Germinal center (tissue), 1 donor: ENCODE measurements at places on chromosomes 7 and 10.

GRCh38 chr10:133160826-133161471 lies 930 bp downstream of the KNDC1 start:
- DNase-seq = no peak

GRCh38 chr7:17552952-17553351 lies 254.5 kb downstream of the AHR start:
- no peak for DNase-seq

DNA sequence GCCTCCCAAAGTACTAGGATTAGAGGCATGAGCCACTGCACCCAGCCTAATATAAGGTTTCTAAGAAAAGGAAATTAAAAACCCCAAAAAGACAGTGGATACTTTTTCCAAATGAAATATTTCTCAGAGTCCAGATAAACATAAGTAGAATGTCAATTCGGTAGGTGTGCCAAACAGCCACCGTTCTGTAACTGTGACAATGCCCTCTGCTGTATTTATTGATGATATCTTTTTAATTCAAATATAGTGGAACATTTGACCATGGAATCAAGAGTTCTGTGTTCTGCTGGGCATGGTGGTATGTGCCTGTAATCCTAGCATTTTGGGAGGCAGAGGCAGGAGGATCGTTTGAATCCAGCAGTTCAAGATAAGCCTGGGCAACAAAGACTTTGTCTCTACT lies 28.8 kb upstream of the ZRANB1 start:
- no peak for DNase-seq

GRCh38 chr7:155832581-155832981 lies 20.3 kb upstream of the SHH start:
- no peak for DNase-seq

DNA sequence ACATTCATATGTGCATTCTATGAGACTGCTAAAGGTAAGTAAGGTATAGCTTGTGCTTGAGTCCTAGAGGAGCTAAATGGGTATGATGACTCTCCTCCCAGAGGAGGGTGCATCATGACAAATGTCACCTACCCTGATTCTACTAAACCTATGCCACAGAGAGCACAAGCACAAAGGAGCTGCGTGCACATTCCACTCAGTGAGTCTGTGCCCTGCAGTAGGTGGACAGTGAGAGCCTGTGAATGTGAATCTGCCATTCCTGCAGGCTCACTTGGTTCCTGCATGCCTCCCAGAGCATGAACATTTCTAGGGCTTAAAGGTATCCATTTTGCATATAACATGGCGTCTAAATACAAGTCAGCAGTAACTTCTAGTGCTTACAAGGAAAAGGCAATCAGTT lies 46.8 kb downstream of the PRKAR2B start:
- no peak for DNase-seq

DNA sequence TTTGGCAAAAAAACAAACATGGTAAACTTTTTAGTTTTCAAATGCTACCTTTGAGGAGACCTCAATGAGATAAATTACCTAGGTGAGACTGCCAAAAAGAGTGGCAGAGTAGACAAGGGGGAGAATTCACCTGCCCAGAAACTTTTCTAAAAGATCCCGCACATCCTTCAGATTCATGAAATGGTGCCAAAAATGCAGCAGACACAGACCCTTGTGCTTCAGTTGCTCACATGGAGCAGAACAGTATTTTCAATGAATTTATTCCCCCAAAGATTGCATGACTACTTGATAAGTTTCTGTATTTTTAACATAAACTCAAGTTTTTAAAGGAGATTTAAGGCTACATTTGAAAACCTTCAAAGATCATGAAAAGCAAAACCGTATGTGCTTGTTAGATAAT lies 270.0 kb downstream of the TRIL start:
- no peak for DNase-seq

- no peak for DNase-seq
Measured at GRCh38 chr7:142391191-142391992, 133.5 kb upstream of the PRSS58 start.

DNA sequence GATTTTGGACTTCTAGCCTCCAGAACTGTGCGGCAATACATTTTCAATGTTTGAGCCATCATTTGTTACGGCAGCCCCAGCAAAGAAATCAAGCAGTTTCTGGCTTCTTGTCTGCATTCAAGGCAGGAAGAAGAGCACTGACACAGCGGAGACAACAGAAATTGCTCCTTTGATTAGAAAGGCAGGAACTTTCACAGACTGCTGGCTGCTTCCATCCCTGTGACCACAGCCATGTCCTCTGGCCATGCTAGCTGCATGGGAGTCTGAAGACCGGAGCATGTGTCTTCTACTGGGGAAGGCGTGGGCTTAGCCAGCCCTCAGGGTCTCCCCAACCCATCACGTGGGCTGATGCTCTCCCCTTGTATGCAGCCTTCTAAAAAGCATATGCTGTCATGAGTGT lies 19.1 kb downstream of the C10orf71 start:
- no peak for DNase-seq

- no peak for DNase-seq
Measured at GRCh38 chr10:53076948-53077347, 304.4 kb upstream of the MBL2 start.

- no peak for DNase-seq
Measured at GRCh38 chr7:13984061-13984460, 5.4 kb downstream of the ETV1 start.

DNA sequence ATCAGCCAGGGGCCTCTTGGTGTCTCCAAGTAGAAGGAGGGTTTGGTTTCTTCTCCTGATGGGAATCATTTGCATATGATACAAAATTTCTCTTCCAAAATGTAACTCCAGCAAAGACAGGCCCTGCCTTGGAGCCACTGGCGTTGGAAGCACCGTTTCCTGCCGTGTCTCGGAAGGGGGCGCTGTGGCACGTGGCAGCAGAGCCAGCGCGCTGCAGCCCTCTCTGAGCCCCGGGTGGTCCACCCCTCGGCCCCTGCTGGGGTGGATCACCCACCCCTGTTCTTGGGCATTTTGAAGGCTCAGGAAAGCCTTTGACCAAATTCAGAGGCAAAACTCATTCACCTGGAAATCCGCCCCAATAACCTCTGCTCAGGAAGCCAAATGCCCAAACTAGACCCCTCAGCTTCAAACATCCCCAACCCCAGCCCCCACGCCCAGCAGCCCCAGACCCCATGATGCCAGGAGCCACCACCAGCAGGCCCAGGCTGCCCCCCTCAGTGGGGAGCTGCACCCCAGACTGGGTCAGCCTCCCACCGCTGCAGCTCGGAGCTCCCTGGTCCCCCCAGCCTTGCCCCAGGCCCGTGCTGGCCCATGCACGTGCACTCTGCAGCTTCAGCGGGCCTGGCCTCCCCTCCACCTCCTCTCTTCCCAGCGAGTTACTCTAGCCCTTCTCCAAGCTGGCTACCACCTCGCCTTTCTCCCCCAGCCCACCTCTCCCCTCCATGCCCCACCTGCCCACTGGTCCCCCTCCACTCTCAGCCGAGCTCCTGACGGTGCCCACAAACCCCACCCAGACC lies 29.5 kb upstream of the ELFN1 start:
- DNase-seq = no peak

- DNase-seq = no peak
Measured at GRCh38 chr10:31708474-31708873, 220.2 kb downstream of the ARHGAP12 start.

DNA sequence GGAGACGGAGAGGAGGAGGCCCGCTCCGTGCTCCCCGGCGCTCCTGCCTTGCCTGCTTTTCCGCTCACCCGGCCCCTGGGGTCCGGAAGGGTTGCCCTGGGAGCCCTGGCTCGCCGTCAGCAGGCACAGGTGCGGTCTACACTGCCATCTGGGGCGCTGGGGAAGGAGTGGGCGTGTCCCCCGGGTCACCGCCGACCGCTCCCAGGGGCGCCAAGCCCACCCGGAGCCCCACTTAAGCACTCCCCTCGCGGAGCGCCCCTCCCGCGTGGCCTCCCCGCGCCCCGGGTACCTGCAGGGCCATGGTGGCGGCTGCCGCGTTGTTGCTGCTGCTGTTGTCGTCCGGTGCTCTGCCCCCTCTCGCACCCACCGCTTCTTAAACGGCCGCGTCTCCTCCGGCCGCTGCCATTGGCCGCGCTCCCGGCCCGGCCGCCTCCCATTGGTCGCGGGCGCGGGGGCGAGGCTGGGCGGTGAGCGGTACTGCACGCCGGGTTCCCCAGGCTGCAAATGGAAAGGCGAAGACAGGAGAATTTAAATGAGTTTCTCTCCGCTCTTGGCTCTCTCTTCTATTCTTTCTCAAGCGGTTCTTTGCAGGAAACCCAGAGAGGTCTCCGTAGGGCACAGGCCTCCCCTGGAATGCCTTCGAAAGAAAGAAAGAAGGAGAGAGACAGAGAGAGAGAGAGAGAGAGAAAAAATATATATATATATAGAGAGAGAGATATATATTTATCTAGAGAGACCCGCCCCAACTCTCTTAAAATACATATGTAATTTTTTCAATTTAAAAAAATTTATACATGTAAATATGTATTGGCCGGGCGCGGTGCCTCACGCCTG lies at the start of gene ACBD7:
TSS of gene ACBD7 (minus strand) at position 349 of the 834 bp plus-strand sequence. CDS start at position 301, 48 bp downstream.
- DNase-seq = peak; percentile 98

GRCh38 chr10:15719899-15720634 lies at the start of gene ITGA8:
Gene ITGA8, minus strand, starts transcription at chr10:15719922. Its CDS starts 151 bp downstream, at chr10:15719771.
- no peak for DNase-seq

GRCh38 chr7:158194365-158194900 lies 393.2 kb downstream of the PTPRN2 start:
- DNase-seq = no peak

- DNase-seq = no peak
Measured at GRCh38 chr7:40865441-40866233, 730.8 kb downstream of the SUGCT start.

- DNase-seq = no peak
Measured at GRCh38 chr10:89342206-89342958, 14.6 kb downstream of the IFIT3 start.

GRCh38 chr7:119900996-119901672 lies 371.8 kb upstream of the KCND2 start:
- no peak for DNase-seq

- DNase-seq = no peak
Measured at GRCh38 chr10:42830237-42830636, 47.6 kb downstream of the BMS1 start.

- DNase-seq = no peak
Measured at GRCh38 chr7:45978010-45978681, 57.1 kb upstream of the IGFBP3 start.

- DNase-seq = peak; percentile 69
Measured at GRCh38 chr10:101693978-101694673, 844 bp downstream of the FBXW4 start.

DNA sequence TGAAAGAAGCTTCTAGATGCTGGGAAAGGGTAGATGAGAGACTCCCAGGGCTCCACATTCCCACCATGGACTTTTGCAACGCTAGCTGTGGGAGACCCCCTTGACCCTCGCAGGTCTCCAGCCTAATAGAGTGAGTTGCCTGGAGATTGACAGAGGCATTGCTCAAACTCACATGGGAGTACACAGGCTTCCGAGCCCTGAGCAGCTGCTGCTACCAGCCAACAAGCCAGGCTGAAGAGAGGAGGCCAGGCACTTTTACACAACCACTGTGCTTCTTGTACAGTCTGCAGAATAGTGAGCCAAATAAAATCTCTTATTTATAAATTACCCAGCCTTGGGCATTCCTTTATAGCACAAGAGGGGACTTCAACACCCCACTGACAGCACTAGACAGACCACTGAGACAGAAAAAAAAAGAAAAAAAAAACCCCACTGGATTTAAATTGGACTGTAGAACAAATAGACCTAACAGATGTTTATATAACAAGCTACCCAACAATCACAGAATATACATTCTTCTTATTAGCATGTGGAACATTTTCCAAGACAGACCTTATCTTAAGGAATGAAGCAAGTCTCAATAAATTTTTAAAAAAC lies 146.2 kb downstream of the ZFAND4 start:
- DNase-seq = no peak

DNA sequence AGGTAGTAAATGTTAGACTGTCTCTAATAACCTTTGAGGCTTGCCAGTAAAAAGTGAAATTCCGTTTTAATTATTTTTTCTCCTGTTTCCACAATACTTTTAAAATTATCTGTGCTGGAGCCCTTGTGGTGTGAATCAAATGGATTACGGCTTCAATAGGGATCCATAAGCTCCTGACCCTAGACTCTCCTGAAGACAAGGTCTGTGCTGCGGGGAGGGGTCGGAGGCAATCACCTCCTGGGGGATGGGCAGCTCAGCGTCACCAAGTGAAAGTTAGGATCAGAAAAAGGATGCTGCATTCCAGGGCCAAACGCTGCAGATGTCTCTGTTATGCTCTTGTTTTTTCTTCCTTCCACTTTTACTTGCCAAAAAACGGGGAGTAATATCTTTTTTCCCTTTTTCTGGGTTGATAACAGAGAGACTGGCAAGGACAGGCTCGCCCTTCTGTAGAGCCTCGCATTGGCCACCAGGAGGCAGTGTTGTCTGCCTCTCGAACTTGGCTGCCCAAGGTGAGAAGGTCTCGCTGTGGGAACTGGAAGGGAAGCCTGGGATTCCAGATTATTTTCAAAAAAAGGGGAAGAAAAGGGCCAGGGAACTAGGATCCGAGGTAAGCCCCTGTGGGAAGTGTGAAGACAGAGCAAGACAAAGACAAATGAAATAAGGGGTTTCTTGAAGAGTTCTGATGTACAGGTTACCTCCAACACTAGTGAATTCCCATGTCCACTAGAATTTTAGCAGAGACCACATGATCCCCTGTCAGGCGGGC lies 621.9 kb downstream of the ACTR3B start:
- DNase-seq = no peak

DNA sequence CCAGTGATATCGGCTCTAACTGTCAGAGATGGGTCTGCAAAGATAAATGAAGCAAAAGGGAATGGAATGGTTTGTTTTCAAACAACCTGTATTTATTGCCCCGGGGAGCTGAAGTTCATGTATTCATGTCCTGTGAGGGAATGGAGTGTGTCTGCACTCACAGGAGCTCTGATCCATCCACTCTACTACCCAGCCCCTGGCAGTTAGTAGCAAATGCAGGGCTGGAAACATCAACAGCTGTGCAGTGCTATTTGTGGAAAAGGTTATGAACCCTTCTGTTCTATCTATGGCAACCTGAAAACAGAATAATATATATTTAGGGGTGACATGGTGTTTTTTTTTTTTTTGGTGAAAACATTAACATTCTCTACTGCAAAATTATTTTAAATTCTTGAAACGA lies 9.8 kb downstream of the AGR2 start:
- no peak for DNase-seq

DNA sequence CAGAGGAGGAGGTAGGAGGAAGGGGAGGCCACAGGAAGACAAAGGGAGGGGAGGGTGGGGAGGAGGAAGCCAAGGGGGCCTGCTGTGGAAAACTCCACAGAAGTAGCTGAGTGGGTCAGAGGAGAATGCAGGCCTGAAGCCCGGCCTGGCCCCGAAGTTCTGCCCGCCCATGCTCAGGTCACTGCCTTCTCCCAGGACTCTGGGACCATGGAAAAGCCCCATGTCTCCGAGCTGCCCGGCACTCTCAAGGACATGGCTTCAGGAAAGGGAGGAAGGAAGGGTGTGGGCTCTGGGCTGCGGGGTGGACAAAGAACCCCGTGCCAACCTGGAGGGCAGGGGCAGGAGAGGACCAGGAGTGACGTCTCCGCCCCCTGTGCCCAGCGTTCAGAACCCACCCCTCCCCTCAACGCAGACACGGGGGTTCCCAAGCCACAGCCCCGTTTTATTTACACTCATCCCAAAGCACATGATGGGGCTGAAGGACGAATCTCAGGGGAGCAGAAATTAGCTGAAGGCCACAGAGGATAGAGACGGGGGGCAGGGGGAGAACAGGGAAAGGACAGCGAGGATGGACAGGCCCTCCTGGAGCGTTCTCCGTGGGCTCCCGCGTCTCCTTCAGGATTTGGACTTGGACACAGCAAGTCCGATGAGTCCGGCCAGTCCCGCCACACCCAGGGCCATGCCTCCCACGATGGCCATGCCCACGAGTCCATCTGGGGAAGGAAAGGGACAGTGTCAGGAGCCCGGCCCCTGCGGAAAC lies 1.8 kb upstream of the CLDN15 start:
- DNase-seq = no peak

- DNase-seq = no peak
Measured at GRCh38 chr7:81361769-81362312, 408.0 kb downstream of the HGF start.
